Activated naive CD4-positive, alpha-beta T cell treated with anti-CD3 and anti-CD28 coated beads, Interleukin-2, amount 10 ng/mL, durations not matched to agents 7 days and 5 days (primary cell): ENCODE measurements at places on chromosomes 3 and 15.

DNA sequence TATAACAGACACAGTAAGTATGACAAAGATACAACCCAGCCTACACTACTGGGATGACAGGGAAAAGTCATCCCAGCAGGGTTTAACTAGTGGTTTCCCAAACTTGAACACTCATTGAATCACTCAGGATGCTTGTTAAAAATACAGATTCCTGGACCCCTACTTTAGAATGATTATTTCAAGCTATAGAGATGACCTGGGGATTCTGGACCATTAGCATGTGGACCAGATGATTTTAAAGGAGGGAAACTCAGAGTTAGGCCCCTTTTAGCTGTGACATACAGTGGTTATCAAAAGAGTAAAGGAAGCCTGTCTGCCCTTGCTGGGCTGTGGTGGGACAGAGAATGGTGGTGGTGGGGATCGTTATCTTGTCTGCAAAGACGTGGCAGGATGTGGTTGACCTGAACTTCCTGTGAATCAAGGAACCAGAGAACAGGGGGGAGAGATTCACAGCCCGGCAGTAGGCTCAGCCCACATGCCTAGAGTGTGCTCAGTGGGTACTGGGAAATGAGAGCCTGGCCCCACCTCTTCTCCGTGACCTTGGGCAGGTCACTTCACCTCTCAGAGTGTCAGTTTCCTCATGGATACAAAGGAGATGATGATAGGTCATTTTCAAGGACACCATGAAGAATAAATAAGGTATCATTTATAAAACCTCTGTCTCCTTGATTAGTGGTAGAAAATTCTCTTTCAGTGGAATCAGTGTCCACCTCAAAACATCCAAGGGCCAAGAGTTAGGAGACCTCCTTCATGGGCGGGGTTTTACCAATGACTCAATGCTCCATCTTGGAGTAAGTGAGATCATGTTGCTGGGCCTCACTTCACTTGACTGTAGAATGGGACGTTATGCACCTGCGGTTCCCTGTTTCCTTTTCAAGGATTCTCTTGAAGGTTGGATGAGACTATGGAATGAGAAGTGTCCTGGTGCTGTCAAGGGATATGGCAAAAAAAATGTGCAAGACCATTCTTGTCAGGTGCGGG is 306.5 kb downstream of the RPLP1 start:
- H3K36me3 ChIP-seq: peaks cover 22% of the 10 kb centered on the region
- H3K27ac ChIP-seq: peak overlapping the region; percentile 91
- H3K4me1 ChIP-seq: peaks cover 97% of the 10 kb centered on the region
- DNase-seq: peak; percentile 94
- peak overlapping the region; percentile 58 for H3K4me3 ChIP-seq

GRCh38 chr3:194423317-194423716 is 24.3 kb upstream of the GP5 start:
- H3K27ac ChIP-seq: no peak overlapping the region
- no peak overlapping the region for H3K4me3 ChIP-seq
- H3K27me3 ChIP-seq: no peaks in the 10 kb centered on the region
- H3K4me1 ChIP-seq: no peaks in the 10 kb centered on the region
- H3K36me3 ChIP-seq: peaks cover 31% of the 10 kb centered on the region
- no peak for DNase-seq

GRCh38 chr15:46304321-46304720 is 669.5 kb downstream of the SQOR start:
- H3K36me3 ChIP-seq: no peaks in the 10 kb centered on the region
- H3K4me1 ChIP-seq: no peaks in the 10 kb centered on the region
- H3K27ac ChIP-seq: no peak overlapping the region
- H3K27me3 ChIP-seq: no peaks in the 10 kb centered on the region
- no peak overlapping the region for H3K4me3 ChIP-seq
- DNase-seq: no peak

DNA sequence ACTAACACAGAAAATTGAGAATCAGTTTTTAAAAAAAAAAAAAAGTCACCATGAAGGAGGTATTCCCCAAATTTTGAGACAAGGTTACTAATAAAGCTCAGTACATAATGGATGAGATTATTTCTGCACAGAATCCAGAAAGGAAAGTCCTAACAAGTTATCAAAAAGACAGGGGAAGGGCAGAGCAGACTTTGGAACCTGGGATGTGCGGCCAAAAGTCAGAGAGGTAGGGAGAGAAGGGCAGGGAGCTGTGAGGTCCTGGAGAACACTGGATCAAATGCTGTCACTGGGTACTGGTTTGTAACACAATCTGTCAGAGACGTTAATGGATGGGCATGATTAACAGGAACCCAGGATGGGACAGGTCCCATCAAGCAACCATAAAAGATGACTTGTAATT is 12.2 kb upstream of the LACTB start:
- H3K27me3 ChIP-seq: peaks cover 18% of the 10 kb centered on the region
- H3K27ac ChIP-seq: no peak overlapping the region
- DNase-seq: no peak
- H3K4me3 ChIP-seq: no peak overlapping the region
- no peaks in the 10 kb centered on the region for H3K36me3 ChIP-seq

GRCh38 chr3:117600112-117600511 is 890.5 kb downstream of the TUSC7 start:
- H3K27me3 ChIP-seq: no peaks in the 10 kb centered on the region
- H3K27ac ChIP-seq: no peak overlapping the region
- no peak for DNase-seq
- H3K4me1 ChIP-seq: no peaks in the 10 kb centered on the region
- H3K4me3 ChIP-seq: no peak overlapping the region
